ENCODE measurements at places on chromosomes 12 and 14. TPM values are rescaled to one million over a fixed set of nuclear protein-coding genes. Genes with fewer than 3 reads are reported as not detected.

The ALDH1L2 gene
- total RNA-seq: 4.7 TPM

The ANO4 gene
- total RNA-seq: not detected

The ASPG gene
- 0.03 TPM for total RNA-seq

The DAO gene
- total RNA-seq: not detected

The SLC7A8 gene
- 3.2 TPM for total RNA-seq

Data from A549 treated with dexamethasone at 1 μM for 4 hours (cell line).